ENCODE measurements at places on chromosomes 3 and 15. TPM values are rescaled to one million over a fixed set of nuclear protein-coding genes. Genes with fewer than 3 reads are reported as not detected.

The TRIM42 gene
- not detected for total RNA-seq

The MUC20 gene
- 36.7 TPM for total RNA-seq

The ALDH1L1 gene
- total RNA-seq = 32.5 TPM

The VILL gene
- 17.9 TPM for total RNA-seq

The UACA gene
- total RNA-seq = 143 TPM

The P3H2 gene
- total RNA-seq = 73.9 TPM

The MUC4 gene
- 0.47 TPM for total RNA-seq

The MITF gene
- total RNA-seq = 39.5 TPM

The DNASE1L3 gene
- total RNA-seq = 10.0 TPM

The RPS27L gene
- total RNA-seq = 41.8 TPM

The COL8A1 gene
- total RNA-seq = 13.0 TPM

The MEGF11 gene
- total RNA-seq = 1.8 TPM

The GREM1 gene
- 0.35 TPM for total RNA-seq

The GNB5 gene
- total RNA-seq = 32.5 TPM

The ECE2 gene
- total RNA-seq = not detected

The CCNB2 gene
- total RNA-seq = 15.1 TPM

The AMOTL2 gene
- 149 TPM for total RNA-seq

The SLC2A2 gene
- total RNA-seq = 15.0 TPM

The LRRIQ4 gene
- total RNA-seq = 0.35 TPM

The SGO1 gene
- 4.0 TPM for total RNA-seq

The CEP97 gene
- 19.8 TPM for total RNA-seq

The CCDC174 gene
- total RNA-seq = 17.7 TPM

The C3orf22 gene
- 0.12 TPM for total RNA-seq

The LRRK1 gene
- 11.7 TPM for total RNA-seq

The KCNMB3 gene
- 3.0 TPM for total RNA-seq

The SPINK8 gene
- total RNA-seq = not detected

The ATOSA gene
- 59.3 TPM for total RNA-seq

The FBXO45 gene
- 7.1 TPM for total RNA-seq

The MUSTN1 gene
- total RNA-seq = 11.9 TPM

The TMEM212 gene
- total RNA-seq = not detected

The LYZL4 gene
- not detected for total RNA-seq

The SPESP1 gene
- total RNA-seq = 1.6 TPM

The RPUSD2 gene
- 12.2 TPM for total RNA-seq

The IRAK2 gene
- 2.7 TPM for total RNA-seq

The CLDN1 gene
- 36.4 TPM for total RNA-seq

The GADL1 gene
- total RNA-seq = 6.2 TPM

The DAPK2 gene
- total RNA-seq = 18.9 TPM

The NOX5 gene
- total RNA-seq = 0.23 TPM

The WNT5A gene
- 84.9 TPM for total RNA-seq

The AMIGO3 gene
- 0.41 TPM for total RNA-seq

The CPNE9 gene
- 0.23 TPM for total RNA-seq

The SERINC4 gene
- 0.23 TPM for total RNA-seq

The TMC3 gene
- total RNA-seq = not detected

The RAB6B gene
- 5.3 TPM for total RNA-seq

The CFAP91 gene
- total RNA-seq = 12.7 TPM

The PLCH1 gene
- total RNA-seq = 8.1 TPM

The TIGIT gene
- 1.5 TPM for total RNA-seq

The ETV5 gene
- 24.5 TPM for total RNA-seq

The DNAH12 gene
- 0.41 TPM for total RNA-seq

The DZIP3 gene
- 25.9 TPM for total RNA-seq

The GOLGA8S gene
- total RNA-seq = 0.12 TPM

The RARB gene
- total RNA-seq = 76.9 TPM

The TMEM45A gene
- 15.5 TPM for total RNA-seq

The PARP15 gene
- 1.6 TPM for total RNA-seq

The UMPS gene
- total RNA-seq = 37.8 TPM

The SNX22 gene
- total RNA-seq = 1.7 TPM

The ADIPOQ gene
- 2.5 TPM for total RNA-seq

The GOLGA8T gene
- 1.8 TPM for total RNA-seq

The SMCO1 gene
- total RNA-seq = 3.5 TPM

The ZNF860 gene
- total RNA-seq = 2.2 TPM

Data from metanephros (tissue), 2 donors.